ENCODE measurements at places on chromosomes 16 and 17. TPM values are rescaled to one million over a fixed set of nuclear protein-coding genes. Genes with fewer than 3 reads are reported as not detected.

OTOP3 gene
- total RNA-seq = not detected

- DNase-seq = no peak
- no peak overlapping the region for H3K27ac ChIP-seq
- no peaks in the 10 kb centered on the region for H3K4me1 ChIP-seq
- H3K27me3 ChIP-seq = no peaks in the 10 kb centered on the region
- no peaks in the 10 kb centered on the region for H3K36me3 ChIP-seq
Measured at GRCh38 chr17:54425671-54426070, 475.0 kb upstream of the TOM1L1 start.

KRTAP2-1 gene
- not detected for total RNA-seq

- no peak overlapping the region for H3K27ac ChIP-seq
- DNase-seq = no peak
- no peaks in the 10 kb centered on the region for H3K36me3 ChIP-seq
- H3K4me1 ChIP-seq = no peaks in the 10 kb centered on the region
- no peak overlapping the region for H3K4me3 ChIP-seq
Measured at GRCh38 chr16:85175724-85176233, 63.5 kb upstream of the CIBAR2 start.

METTL23 gene
- total RNA-seq = 27.9 TPM

- no peak overlapping the region for H3K27ac ChIP-seq
- no peaks in the 10 kb centered on the region for H3K27me3 ChIP-seq
- H3K36me3 ChIP-seq = no peaks in the 10 kb centered on the region
Measured at GRCh38 chr16:55002419-55002818, 71.8 kb downstream of the IRX5 start.

ATP2A3 gene
- total RNA-seq = 32.1 TPM

Measured in aorta (tissue), 5 donors.